LHCN-M2 (cell line): ENCODE measurements at places on chromosomes 3 and 15. TPM values are rescaled to one million over a fixed set of nuclear protein-coding genes. Genes with fewer than 3 reads are reported as not detected.

The PTX3 gene
- total RNA-seq, result 124 and 161 TPM in 2 replicates

The DGKG gene
- total RNA-seq, result 2.2 and 4.1 TPM in 2 replicates

The DPPA2 gene
- total RNA-seq, result not detected in 2 replicates

The ENTPD3 gene
- total RNA-seq, result not detected in 2 replicates

DNA sequence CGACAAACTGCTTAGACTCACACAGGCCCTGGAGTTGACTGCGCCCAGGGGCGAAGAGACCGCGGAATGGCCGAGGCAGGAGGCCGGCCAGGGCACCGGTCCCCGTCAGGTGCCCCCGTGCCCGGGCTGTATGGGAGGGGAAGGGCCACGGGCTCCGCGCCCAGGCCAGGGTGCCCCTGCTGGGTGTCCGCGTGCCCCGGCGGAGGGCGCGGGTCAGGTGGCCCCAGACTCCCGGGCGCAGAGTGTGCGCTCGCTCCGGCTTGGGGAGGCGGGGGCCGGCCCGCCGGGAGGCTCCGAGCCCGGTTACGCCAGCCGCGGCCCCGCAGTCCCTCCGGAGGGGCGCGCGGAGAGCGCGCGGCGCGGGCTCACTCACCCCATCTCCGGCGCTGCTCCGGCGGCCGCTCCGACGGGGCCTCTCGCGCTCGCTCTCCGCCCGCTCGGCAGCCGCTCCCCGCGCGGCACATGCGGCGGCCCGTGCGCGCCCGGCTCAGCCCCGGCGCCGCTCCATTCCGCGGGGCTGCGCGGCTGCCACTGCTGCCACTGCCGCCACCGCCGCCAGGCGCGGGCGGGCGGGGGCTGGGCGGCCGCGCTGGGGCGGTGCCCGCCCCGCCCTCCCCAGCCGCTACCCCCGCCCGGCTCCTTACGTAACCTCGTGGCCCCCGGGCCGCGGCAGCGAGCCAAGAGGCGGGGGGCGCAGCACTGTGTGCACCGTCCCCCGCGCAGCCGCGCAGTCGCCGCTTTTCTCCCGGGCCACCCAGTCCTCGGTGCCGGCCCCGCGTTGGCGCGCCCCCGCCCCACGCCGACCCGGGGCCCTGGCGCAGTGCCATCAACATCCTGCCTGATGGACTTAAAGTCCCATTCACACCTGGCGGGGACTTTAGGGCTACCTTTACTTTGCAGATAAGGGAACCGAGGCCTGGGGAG, at the start of gene HOMER2:
HOMER2 (minus strand) TSS at position 563 of the 924 bp plus-strand sequence; CDS start at position 378, 185 bp downstream.
- DNase-seq, result no peak

DNA sequence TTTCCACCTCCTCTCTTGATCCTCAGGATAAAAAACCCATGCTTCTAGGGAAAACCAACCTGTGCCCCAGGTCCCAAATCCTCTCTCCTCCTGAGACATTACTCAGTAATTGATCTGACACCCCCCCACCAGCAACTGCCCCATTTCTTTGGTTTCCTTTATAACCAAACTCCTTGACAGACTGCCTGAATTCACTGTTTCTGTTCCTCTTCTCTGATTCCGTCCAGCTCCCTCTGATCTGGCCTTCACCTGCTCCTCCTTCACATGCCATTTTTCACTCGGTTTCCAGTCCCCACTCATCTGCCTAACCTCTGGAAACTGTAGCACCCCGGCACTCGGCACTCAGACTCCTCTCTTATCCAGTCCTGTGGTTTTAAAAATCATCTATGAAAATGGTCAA, 2.1 kb downstream of the CCDC51 start:
- DNase-seq, result no peak
